Spinal cord (tissue), 10 donors: ENCODE measurements at places on chromosomes 1 and 21. TPM values are rescaled to one million over a fixed set of nuclear protein-coding genes. Genes with fewer than 3 reads are reported as not detected.

Gene HES2
- total RNA-seq: not detected

DNA sequence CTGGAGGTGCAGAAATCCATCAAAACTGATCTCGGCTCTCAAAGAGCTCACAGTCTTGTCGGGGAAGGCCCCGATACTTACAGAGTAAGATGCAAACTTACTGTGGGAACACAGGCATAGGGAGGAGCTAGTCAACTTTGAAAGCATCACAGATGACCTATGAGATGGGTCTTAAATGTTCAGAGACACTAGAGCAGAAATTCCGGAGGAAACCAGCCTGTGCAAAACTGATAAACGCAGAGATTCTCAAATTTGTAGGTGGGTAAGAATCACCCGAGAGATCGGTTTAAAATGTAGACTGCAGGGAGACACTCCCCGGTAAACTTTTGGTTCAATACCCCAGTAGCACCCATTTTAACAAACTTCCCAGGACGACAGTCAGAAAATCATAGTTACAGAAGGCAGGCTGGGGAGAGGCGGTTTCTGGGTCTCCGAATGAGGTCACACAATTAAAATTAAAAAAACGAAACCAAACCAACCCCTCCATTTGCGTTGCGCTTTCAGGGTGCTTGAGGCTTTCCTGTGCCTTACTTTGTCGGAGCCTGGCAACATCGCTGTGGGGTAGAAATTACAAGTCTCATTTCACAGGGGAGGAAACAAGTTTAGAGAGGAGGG is 755 bp upstream of the THRAP3 start:
- no peak for DNase-seq

GRCh38 chr1:213061263-213061662 is 10.2 kb downstream of the RPS6KC1 start:
- DNase-seq: no peak

GRCh38 chr21:14686466-14687267 is 140.6 kb upstream of the SAMSN1 start:
- DNase-seq: no peak

DNA sequence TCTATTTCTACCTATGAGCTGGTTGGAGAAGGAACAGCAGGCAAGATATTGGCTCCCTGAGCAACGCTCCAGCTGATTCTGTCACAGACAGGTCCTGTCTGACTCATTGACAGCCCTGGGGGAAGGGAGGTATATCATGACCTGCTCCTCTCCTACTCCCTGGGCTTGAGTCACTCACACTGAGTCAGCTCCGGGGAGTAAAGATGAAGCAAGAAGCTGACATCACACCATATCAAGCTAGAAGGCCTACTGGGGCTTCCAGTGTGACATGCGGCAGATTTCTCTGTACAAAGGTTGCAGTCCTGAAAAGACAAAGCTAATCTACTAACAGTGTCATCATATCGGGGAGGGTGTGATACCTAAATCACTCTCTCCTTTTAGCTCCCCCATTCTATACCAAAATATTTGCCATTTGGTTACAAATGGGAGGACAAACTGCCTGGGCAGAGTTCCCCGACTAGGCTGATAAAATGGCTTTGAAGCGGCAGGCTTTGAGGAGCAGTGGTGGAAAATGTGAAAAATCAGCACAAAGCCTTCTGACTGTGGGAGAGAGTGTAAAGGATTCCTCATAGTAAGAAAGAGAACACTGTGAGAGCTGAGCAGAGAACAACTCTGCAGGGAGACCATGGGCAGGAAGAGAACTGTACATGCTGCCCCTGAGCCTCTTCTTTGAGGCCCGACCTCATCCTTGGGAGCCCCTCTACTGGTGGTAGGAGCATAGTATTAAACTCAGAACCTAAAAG is 15.5 kb downstream of the PI4KB start:
- DNase-seq: no peak

DNA sequence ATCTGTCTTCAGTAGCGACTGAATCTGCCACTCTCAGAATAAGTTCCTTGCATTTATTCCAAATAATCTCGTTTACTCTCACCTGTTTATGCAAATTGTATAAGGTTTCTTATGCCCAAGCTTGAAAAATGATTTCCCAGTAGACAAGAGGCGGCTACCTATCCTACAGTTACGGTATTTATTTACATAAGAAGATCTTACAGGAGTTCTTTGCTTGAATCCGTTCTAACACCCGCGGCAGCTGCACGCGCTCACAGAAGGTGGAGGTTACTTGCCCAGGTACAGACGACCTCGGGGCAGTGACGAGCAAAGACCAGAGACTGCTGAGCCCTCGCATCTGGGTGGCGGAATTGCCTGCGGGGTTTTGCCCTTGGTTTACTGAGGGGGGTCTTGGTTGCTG is 79.9 kb downstream of the SKI start:
- no peak for DNase-seq

DNA sequence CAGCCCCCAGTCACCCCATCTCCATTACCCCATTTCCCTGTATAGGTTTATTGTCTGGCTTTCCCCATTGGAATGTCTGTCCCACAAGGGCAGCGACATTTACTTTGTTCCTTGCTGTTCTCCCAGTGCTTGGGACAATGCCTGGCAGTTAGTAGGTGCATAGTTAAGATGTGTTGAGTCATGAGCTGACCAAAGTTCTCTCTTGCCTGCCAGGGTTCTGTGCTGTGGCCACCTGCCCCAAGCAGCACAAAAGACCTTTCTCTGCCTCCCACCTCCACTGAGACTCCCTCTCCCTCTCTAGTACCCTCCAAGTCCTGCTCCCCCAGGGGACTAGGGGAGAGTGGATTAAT is 40.0 kb downstream of the TMCO4 start:
- no peak for DNase-seq

- DNase-seq: no peak
Measured at GRCh38 chr1:221940631-221941030, 198.7 kb upstream of the DUSP10 start.
